ENCODE measurements at places on chromosomes 6 and 20. TPM values are rescaled to one million over a fixed set of nuclear protein-coding genes. Genes with fewer than 3 reads are reported as not detected.

DNA sequence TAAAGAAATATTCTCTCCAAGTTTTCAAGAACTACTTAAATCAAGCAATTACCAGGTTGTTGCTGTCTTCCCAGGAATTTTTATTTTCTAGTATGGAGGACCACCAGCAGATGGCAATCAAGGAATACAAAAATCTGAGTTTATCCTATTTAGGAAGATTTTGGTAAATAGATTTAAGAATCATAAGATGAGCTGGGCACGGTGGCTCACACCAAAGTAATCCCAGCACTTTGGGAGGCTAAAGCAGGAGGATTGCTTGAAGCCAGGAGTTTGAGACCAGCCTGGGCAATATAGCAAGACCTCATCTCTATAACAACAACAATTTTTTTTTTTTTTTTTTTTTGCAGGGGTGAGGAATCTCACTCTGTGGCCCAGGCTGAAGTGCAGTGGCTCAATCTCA is 19.3 kb upstream of the SEC63 start:
- no peaks in the 10 kb centered on the region for H3K36me3 ChIP-seq
- H3K4me3 ChIP-seq = no peak overlapping the region
- DNase-seq = peak; percentile 42
- H3K4me1 ChIP-seq = peaks cover 14% of the 10 kb centered on the region
- H3K27ac ChIP-seq = no peak overlapping the region

- no peak for DNase-seq
- no peaks in the 10 kb centered on the region for H3K36me3 ChIP-seq
- no peak overlapping the region for H3K4me3 ChIP-seq
- H3K27ac ChIP-seq = no peak overlapping the region
- H3K4me1 ChIP-seq = no peaks in the 10 kb centered on the region
Observed at GRCh38 chr6:52843605-52844004, 3.0 kb upstream of the GSTA5 start.

DNA sequence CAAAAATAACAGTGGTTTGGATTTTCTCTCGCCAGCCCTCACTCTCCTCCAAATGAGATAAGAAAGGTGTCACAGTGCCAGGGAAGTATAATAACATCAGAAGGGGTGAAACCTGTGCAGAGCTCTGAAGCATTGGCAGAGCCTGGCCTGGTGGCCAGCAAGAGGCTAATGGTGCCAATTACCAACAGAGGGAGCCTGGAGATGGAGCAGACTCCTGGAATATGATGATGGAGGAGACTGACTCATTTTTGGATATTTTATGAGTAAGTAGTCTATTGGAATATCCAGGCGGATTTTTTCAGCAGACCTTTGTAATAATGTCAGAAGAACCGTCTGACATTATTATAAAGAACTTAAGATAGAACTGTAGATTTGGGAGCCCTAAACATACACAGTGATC is 442.6 kb upstream of the MARCKS start:
- no peaks in the 10 kb centered on the region for H3K36me3 ChIP-seq
- H3K4me1 ChIP-seq = peaks cover 29% of the 10 kb centered on the region
- H3K27me3 ChIP-seq = no peaks in the 10 kb centered on the region
- peak; percentile 26 for DNase-seq
- no peak overlapping the region for H3K4me3 ChIP-seq
- H3K27ac ChIP-seq = peak overlapping the region; percentile 85

DNA sequence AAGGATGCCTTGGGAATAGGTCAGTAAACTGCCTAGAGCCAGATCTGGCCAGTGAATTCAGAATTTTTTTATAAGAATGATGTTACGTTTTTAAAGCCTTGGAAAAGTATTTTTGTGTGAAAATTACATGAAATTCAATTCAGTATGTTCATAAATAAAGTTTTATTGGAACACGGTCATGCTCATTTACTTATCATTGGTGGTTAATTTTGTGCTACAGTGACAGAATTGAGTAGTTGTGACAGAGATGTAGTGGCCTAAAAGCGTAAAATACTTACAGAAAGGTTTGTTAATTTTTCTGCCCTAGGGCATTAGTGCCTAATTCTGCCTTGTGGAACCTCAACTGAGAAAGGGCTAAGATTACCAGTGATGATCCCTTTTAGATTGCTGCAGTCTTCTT is 28.2 kb downstream of the ZFAND3 start:
- H3K4me1 ChIP-seq = 0 out of 2 replicates have a peak, but pooled peaks cover 4% of the 10 kb centered on the region
- H3K27me3 ChIP-seq = no peaks in the 10 kb centered on the region
- DNase-seq = no peak
- no peak overlapping the region for H3K27ac ChIP-seq

DNA sequence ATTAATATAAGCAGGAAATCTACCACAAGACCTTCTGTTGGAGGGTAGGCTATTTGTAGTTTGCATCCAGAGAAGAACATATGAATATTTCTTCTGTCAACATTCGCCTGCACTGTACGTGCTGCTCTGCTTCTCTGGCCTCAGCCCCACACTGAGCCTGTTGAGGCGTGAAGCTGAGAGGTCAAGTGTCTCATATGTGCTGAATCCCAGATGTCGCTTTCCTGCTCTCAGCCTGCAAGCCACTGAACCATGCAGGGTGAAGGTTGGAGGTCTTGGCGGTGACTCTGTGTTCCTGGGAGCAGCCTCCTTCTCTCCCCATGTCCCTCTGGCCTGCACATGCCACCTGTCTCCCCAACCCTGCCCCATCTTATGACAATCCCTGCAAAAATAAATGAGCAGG is 83.6 kb downstream of the TMEM170B start:
- H3K36me3 ChIP-seq = no peaks in the 10 kb centered on the region
- no peaks in the 10 kb centered on the region for H3K4me1 ChIP-seq
- DNase-seq = no peak
- no peak overlapping the region for H3K4me3 ChIP-seq

Gene ESR1
- polyA plus RNA-seq = not detected

GRCh38 chr6:35017411-35018181 is 123.5 kb downstream of the TCP11 start:
- no peak for DNase-seq
- no peak overlapping the region for H3K4me3 ChIP-seq

DNA sequence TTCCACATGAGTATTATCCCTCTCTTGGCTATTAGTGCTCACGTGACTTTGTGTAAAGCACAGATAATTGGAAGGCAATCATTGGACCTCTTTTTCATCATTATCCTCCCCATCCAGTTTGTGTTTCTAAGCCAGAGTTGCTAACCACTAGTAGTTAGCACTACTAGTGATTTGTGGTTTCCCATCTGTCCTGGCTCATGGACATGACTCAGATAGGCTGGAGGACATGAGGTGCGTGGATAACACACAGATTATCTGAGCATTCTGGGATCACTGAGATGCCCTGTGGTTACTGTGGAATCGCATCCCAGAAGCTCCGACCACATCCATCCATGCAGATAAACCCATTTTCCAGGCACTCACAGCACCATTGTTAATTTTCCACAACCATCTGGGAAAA is 123.8 kb upstream of the NAA20 start:
- no peak for DNase-seq
- H3K27me3 ChIP-seq = no peaks in the 10 kb centered on the region
- H3K36me3 ChIP-seq = no peaks in the 10 kb centered on the region
- H3K27ac ChIP-seq = no peak overlapping the region

Gene OPN5
- polyA plus RNA-seq = not detected

- no peaks in the 10 kb centered on the region for H3K27me3 ChIP-seq
- peak overlapping the region; percentile 96 for H3K27ac ChIP-seq
- peaks cover 12% of the 10 kb centered on the region for H3K4me1 ChIP-seq
- H3K36me3 ChIP-seq = peaks cover 23% of the 10 kb centered on the region
Observed at GRCh38 chr6:31794866-31795615, 511 bp downstream of the VARS1 start.

GRCh38 chr20:51532577-51533191 is 9.8 kb downstream of the NFATC2 start:
- no peaks in the 10 kb centered on the region for H3K27me3 ChIP-seq
- peaks cover 8% of the 10 kb centered on the region for H3K4me1 ChIP-seq
- no peak overlapping the region for H3K27ac ChIP-seq
- no peaks in the 10 kb centered on the region for H3K36me3 ChIP-seq
- DNase-seq = no peak
- H3K4me3 ChIP-seq = no peak overlapping the region

GRCh38 chr20:58650181-58650775 is 805 bp upstream of the STX16 start:
- peaks cover 5% of the 10 kb centered on the region for H3K36me3 ChIP-seq
- H3K27ac ChIP-seq = peak overlapping the region; percentile 93
- no peaks in the 10 kb centered on the region for H3K27me3 ChIP-seq
- DNase-seq = peak; percentile 78
- H3K4me1 ChIP-seq = peaks cover 18% of the 10 kb centered on the region

Gene DEFB126
- polyA plus RNA-seq = not detected

Gene PPP1R3D
- 0.91 TPM for polyA plus RNA-seq

DNA sequence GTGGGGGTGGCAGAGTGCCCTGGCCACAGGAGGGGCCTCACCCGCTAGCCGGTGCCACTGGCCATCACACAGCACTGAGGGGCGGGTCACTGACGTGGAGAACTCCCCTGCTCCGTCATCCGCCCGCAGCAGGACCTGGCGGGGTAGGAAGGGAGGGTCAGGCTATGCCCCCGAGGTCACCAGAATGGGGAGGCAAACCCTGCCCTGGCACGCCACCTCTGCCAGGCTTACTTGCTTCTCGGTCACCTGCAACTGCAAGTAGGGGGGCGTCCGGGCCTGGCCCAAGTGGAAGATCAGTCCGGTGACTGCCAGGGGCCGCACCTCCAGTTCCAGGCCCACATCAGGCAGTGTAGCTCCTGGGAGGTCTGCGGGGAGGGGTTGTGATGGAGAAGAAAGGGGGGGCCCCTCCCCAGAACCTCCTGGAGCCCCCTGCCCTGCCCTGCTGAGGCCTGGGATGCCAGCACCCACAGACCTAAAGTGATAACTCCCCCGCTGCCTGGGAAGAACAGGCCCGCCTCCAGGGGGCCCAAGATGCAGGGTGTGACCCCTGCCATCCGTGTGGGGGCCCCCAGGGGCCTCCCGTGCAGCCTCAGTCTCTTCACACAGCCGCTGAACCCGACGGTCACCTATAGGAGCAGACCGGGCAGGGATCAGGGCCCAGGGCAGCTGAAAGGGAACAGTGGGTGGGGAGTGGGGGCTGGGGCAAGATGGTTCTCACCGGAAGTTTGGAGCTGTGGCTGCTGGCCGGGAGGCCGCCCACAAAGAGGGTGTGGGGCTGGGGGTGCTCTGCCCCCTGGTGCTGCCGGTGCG is 7.4 kb downstream of the ADRM1 start:
- no peak for DNase-seq
- peaks cover 9% of the 10 kb centered on the region for H3K4me1 ChIP-seq
- no peaks in the 10 kb centered on the region for H3K36me3 ChIP-seq
- no peaks in the 10 kb centered on the region for H3K27me3 ChIP-seq

Gene TMC2
- not detected for polyA plus RNA-seq

Gene C20orf173
- not detected for polyA plus RNA-seq

Gene SIRPB2
- polyA plus RNA-seq = not detected

GRCh38 chr6:117465691-117466090 is 16.8 kb upstream of the DCBLD1 start:
- H3K36me3 ChIP-seq = peaks cover 6% of the 10 kb centered on the region
- DNase-seq = no peak
- no peak overlapping the region for H3K27ac ChIP-seq
- H3K4me1 ChIP-seq = peaks cover 11% of the 10 kb centered on the region

DNA sequence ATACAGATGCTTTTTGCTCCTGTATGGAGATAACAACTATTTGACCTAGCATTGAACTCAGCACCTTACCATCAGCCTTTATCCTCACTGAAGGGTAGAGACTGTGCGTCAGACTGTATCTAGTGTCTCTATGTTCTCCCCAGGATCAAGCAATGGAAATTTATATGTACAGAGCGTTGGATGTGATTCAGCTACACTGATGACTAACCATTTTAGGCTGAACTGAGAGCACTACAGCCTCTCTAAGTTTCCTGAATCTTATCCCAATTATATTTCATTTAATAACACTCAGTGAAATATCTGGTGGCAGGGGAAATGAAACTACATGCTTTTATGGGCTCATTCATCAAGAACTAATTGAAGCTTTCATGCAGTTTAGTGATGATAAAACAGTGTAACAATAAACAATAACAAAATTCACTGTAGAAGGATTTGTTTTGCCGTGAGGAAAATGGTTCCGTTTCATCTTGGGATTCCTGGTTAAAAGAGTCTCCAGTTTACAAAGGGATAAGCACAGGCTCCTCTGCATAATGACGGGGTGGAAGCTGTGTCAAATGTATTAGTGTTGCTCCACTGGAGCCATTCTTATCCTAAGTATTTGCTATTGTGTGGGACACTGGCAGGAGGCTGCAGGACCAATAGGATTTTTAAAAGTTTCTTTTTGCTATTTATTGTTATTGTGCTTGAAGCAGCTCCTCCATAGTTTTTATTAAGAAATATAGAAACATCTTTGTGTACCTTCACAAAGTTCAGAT is 567.6 kb upstream of the MMS22L start:
- no peaks in the 10 kb centered on the region for H3K27me3 ChIP-seq
- no peak for DNase-seq
- no peaks in the 10 kb centered on the region for H3K36me3 ChIP-seq
- no peak overlapping the region for H3K27ac ChIP-seq
- no peak overlapping the region for H3K4me3 ChIP-seq

DNA sequence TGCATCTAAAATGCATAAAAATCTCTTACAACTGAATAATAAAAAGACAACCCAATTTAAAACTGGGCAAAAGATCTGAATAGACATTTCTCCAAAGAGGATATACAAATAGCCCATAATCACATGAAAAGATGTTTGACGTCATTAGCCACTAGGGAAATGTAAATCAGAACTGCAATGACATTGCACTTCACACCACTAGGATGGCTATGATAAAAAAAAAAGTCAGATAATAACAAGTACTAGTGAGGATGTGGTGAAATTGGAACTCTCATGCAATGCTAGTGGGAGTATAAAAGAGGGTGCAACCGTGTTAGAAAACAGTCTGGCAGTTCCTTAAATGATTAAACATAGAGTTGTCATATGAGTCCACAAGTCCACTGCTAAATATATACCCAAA is 24.3 kb upstream of the TBX18 start:
- H3K4me1 ChIP-seq = no peaks in the 10 kb centered on the region
- no peaks in the 10 kb centered on the region for H3K36me3 ChIP-seq
- DNase-seq = no peak
- H3K27ac ChIP-seq = no peak overlapping the region

DNA sequence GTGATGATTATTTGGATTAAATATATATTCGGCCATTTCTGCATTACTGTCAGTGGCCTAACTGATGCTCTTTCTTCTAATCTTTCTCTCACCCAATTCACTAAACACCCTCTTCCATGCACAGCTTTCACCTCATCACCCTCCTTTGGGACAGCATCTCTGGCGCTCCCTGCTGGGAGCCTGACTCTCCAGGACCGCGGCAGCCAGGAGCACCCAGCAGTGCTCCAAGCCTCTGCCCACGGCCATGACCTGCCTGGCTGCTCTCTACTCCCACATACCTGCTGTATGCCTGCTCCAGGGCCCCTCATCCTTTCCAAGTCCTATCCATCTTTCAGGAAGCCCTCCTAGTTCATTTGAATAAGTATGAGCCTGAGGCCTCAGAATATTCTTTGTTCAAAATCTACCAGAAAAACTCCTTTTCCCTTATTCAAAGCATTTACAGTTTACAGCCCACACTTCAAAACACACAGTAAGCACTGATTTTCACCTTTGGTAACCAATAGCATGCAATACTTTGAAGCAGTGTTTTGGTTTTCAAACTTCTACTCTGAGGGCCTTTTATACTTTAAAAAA is 15.2 kb downstream of the CTCFL start:
- no peak overlapping the region for H3K4me3 ChIP-seq
- H3K36me3 ChIP-seq = no peaks in the 10 kb centered on the region
- DNase-seq = peak; percentile 56
- H3K4me1 ChIP-seq = peaks cover 2% of the 10 kb centered on the region
- no peak overlapping the region for H3K27ac ChIP-seq

Gene FLRT3
- polyA plus RNA-seq = 2.2 TPM

Data from SK-N-SH (cell line).